Eye (tissue), 1 donor: ENCODE measurements at places on chromosomes 1 and 21.

- DNase-seq, result no peak
Measured at GRCh38 chr1:52544665-52545525, 8.0 kb downstream of the TUT4 start.

GRCh38 chr1:65911679-65912078 lies 119.0 kb downstream of the PDE4B start:
- no peak for DNase-seq

- DNase-seq, result no peak
Measured at GRCh38 chr1:10192263-10192662, 18.1 kb upstream of the KIF1B start.

DNA sequence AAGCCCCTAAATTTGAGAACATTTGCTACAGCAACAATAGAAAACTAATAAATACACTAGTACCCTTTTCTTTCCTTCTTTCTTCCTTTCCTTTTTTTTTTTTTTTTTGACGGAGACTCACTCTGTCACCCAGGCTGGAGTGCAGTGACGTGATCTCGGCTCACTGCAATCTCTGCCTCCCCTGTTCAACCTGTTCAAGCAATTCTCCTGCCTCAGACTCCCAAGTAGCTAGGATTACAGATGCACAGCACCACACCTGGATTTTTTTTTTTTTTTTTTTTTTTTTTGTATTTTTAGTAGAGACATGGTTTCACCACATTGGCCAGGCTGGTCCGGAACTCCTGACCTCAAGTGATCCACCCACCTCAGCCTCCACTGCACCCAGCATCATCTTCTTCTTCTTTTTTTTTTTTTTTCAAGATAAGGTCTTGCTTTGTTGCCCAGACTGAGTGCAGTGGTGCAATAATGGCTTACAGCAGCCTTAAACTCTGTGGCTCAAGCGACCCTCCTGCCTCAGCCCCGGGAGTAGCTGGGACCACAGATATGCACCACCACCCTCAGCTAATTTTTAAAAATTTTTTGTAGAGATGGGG lies 19.6 kb upstream of the CBR3 start:
- DNase-seq, result no peak
